ENCODE measurements at places on chromosomes 1 and 21.

DNA sequence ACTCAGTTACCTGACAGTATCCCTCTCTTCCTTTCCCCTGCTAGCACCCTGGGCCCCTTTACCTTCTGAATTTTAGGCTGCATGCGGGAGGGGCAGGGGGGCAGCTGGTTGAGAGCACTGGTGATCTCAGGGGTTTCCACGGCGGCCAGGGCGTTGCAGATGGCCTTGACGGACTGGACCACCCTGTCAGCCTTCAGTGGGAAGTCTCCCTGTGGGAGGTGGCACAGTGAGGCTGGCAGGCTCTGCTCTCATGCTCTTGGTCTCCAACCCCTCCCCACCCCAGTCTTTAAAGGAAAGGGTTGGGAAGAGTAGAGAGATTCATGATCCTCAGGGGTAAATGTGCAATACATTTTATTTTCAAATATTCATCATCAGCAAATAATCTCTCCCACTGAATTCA lies 36.9 kb downstream of the PIK3C2B start:
- DNase-seq = no peak

- no peak for DNase-seq
Observed at GRCh38 chr1:119219711-119220110, 79.3 kb upstream of the WARS2 start.

- no peak for DNase-seq
Observed at GRCh38 chr1:118154220-118154619, 30.8 kb downstream of the SPAG17 start.

DNA sequence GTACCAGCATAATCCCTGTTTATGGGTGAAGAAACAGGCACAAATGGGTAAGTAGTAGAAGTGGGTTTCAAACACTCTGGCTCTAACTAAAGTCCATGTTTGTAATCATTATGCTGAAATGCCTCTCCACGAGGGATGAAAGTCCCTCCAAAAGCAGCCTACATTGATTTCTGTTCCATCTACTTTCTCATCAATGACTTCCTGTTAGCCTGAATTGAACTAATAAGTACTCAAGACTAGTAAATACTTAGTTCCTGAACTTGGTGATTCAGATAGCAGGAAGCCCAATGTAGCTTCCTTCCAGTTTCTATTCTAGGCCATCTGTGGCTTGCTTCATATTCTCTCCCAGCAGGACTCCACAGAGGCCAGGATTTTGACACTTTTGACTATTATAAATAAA lies 11.3 kb upstream of the BACH1 start:
- no peak for DNase-seq

GRCh38 chr1:77961392-77961791 lies 17.5 kb downstream of the FUBP1 start:
- no peak for DNase-seq

DNA sequence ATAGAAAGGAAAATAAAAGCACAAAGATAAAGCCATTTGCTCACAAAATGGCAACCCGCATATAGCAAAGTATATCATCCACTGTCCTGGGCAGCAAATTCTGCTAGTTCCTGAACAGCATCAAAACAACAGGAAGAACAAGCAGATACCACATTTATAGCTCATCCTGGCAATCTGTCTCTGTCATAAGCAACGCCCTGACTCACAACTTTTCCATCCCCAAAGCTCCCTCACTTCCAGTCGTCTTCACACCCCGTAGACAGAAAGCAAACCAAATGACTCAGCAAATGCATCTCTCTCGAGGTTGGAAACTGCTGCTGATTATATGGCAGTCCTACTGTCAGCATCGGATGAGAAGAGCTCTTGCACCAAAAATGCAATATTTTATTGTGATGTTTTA lies 65.8 kb downstream of the AK5 start:
- no peak for DNase-seq

- DNase-seq = no peak
Observed at GRCh38 chr1:232383455-232384123, 246.3 kb downstream of the SIPA1L2 start.

DNA sequence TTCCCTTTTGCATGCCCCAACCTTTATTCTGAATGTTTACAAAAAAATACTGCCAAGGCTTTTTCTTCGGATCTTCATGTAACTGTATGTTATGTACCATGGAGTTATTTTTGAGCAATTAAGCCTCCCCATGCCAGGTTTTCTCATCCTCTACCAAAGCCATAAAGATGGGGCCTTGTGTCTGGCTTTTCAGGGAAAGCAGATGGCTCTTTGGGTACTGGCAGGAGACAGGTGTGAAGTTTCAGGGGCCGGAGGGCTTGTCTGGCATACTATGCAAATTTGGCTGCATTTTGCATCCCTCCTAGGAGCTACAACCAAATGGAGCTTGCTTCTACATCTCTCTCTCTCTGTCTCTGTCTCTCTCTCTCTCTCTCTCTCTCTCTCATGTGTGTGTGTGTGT lies 28.1 kb upstream of the PLXNA2 start:
- peak; percentile 60 for DNase-seq

- no peak for DNase-seq
Observed at GRCh38 chr1:207336559-207337467, 15.3 kb downstream of the CD55 start.

DNA sequence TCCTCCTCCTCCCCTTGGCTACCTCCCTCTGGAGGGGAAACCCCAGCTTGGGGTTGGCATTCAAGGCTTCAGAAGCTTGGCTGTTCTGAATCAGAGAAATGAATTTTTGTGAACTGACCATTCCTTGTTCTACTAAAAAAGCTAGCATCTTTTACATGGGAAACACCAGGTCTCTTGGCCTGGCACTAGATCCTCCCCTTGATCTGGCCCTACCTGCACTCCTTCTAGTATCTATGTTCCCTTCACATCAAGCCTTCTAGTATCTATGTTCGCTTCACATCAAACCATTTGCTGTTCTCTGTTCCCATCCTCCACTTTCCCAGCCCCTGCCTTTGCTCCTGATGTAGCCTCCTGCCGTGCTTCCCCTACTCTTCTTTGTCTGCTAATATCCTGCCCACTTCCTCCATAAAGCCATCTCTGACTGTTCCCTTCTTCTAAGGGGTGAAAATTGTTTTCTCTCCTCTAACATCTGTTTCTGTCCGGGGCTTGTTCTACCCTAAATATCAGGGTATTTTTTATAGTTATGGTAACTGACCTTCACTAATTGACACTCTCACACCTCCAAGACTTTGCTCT lies 25.8 kb downstream of the FAM151A start:
- DNase-seq = no peak

GRCh38 chr1:177278626-177279390 lies 108.0 kb downstream of the BRINP2 start:
- DNase-seq = no peak

DNA sequence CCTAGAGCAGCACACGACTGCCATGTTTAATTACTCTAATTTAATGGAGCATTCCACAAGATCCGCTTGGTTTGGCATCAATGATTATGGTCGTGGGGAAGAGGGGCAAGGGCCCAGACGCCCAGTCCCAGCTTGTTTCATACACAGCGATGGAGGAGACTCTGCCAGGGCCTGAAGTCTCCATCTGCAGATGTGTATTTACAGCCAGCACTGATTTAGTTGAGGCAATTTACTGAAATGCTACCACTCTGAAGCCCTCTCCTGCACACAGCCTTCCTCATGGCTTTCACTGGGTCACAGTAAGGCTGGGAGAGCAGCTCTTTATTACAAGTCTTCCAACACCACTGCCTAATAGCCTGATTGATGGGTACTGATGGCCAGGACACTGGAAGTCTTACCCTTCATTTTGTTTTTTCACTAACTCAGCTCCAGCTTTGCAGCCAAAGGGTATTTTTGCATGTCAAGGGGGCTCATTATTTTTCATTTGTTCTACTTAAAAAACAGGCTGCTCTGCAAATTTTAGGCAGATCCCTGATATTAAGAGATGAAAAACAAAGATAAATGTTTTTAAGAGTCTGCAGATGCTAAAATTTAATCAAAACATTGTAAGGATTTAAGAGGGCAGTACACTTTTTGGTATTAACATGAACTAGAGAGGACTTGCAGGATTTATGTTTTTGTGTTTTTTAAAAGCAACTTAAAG lies 236.3 kb downstream of the SIPA1L2 start:
- DNase-seq = no peak

- no peak for DNase-seq
Observed at GRCh38 chr1:30291526-30291925, 431.9 kb downstream of the MATN1 start.

DNA sequence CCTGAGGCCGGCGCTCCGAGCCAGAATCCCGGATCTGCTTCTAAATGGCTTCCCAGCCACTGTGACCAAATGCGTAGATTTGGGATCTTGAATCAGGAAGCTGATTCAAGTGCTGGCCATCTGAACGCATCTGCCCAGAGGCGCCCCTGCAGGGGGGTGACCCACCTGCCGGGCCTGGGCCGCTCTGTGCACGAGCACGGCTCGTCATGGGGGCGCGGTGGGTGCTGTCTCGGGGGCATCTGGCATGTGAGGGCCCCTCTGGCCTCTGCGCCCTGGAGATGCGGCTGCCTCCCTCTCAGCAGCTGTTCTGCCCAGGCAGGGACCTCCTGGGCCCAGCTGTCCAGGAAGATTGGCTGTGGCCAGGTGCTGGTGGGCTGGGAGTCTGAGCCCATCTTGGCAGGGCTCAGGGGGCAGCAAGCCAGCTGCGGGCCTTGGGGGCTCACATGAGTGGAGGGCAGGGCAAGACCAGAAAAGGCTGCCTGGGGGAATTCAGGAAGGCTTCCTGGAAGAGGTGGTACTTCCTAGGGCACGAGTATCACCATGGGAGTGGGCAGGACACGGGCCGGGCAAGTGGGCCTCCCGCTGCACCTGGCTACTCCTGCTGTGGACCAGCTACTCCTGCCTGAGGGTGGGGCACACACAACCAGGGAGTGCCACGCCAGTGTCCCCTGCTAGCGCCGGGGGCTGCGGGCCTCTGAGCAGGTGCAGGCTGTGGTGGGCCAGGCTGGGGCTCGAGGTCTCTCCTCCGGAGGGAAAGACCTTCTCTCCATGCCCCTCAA lies 25.1 kb downstream of the PLCH2 start:
- no peak for DNase-seq

DNA sequence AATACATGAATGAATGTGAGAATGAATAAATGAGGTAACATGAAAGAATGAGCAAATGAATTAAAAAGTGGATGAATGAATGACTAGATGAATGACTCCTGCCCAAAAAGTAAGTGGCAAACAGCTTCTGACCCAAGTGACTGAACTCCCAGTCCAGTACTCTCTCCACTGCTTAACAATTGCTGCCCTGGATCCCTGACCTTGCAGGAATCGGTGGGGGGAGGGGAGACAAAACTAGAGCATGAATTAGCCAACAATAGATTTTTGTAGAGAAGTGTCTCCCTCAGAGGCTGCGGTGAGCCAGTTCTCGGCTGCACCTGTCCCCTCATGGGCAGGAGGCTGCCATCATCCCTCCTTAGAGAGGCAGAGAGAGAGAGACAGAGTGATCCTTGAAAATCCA lies 5.9 kb upstream of the GRIK3 start:
- DNase-seq = no peak

DNA sequence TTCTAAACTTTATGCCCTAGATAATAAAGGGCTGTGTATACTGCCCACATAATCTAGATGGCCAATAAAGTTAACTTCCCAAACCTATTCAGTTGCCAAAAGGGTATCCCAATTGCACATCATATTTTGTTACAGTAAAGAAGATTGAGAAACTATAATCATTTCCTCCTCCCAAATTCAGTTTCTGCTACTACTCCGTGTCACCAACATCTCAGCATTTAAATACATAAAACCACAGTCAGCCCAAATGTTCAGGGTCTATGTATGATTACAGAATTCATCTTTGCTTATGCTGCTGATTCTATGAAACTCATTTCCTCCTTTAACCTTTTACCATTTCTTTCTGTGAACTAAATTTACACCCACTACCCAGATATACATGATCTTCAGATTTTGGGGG lies 28.6 kb downstream of the NRIP1 start:
- DNase-seq = no peak

- no peak for DNase-seq
Observed at GRCh38 chr1:108901106-108901505, 24.3 kb downstream of the GPSM2 start.

- DNase-seq = no peak
Observed at GRCh38 chr1:116377541-116378529, 4.8 kb downstream of the ATP1A1 start.
